ENCODE measurements at places on chromosomes 3 and 15. TPM values are rescaled to one million over a fixed set of nuclear protein-coding genes. Genes with fewer than 3 reads are reported as not detected.

GRCh38 chr3:43019826-43020225 is 40.7 kb downstream of the GASK1A start:
- no peak overlapping the region for H3K27ac ChIP-seq
- DNase-seq = no peak
- H3K27me3 ChIP-seq = no peaks in the 10 kb centered on the region
- no peak overlapping the region for H3K4me3 ChIP-seq
- H3K36me3 ChIP-seq = no peaks in the 10 kb centered on the region
- H3K4me1 ChIP-seq = peaks cover 26% of the 10 kb centered on the region

DNA sequence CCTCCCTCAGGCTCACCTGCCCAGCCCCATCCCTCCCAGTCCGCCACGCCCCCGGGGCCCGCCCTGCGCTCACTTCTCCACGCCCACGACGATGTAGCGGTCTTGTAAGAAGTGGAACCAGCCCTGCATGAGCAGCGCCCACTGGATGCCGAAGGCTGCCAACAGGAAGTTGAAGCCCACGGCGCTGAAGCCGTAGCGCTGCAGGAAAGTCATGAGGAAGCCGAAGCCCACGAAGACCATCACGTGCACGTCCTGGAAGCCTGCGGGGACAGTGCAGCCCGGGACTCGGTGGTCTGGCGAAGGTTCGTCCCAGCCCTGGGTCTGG is 9.7 kb downstream of the RHCG start:
- peaks cover 4% of the 10 kb centered on the region for H3K4me1 ChIP-seq
- H3K36me3 ChIP-seq = no peaks in the 10 kb centered on the region
- H3K27me3 ChIP-seq = peaks cover 53% of the 10 kb centered on the region
- H3K27ac ChIP-seq = no peak overlapping the region

- peaks cover 2% of the 10 kb centered on the region for H3K36me3 ChIP-seq
- H3K4me1 ChIP-seq = peaks cover 2% of the 10 kb centered on the region
- no peak overlapping the region for H3K4me3 ChIP-seq
- peaks cover 64% of the 10 kb centered on the region for H3K27me3 ChIP-seq
- peak overlapping the region; percentile 54 for H3K27ac ChIP-seq
- no peak for DNase-seq
Measured at GRCh38 chr3:165195241-165195639, 944 bp downstream of the SLITRK3 start.

- DNase-seq = peak; percentile 86
- H3K27me3 ChIP-seq = no peaks in the 10 kb centered on the region
- peaks cover 72% of the 10 kb centered on the region for H3K4me1 ChIP-seq
- peaks cover 2% of the 10 kb centered on the region for H3K36me3 ChIP-seq
- no peak overlapping the region for H3K27ac ChIP-seq
- no peak overlapping the region for H3K4me3 ChIP-seq
Measured at GRCh38 chr15:63497642-63498467, 6.5 kb upstream of the USP3 start.

GRCh38 chr3:151107701-151108100 is 22.2 kb downstream of the MED12L start:
- DNase-seq = no peak
- H3K4me1 ChIP-seq = no peaks in the 10 kb centered on the region
- no peaks in the 10 kb centered on the region for H3K36me3 ChIP-seq

AQP9 gene
- total RNA-seq = not detected
